ENCODE measurements at places on chromosomes 6 and 20.

DNA sequence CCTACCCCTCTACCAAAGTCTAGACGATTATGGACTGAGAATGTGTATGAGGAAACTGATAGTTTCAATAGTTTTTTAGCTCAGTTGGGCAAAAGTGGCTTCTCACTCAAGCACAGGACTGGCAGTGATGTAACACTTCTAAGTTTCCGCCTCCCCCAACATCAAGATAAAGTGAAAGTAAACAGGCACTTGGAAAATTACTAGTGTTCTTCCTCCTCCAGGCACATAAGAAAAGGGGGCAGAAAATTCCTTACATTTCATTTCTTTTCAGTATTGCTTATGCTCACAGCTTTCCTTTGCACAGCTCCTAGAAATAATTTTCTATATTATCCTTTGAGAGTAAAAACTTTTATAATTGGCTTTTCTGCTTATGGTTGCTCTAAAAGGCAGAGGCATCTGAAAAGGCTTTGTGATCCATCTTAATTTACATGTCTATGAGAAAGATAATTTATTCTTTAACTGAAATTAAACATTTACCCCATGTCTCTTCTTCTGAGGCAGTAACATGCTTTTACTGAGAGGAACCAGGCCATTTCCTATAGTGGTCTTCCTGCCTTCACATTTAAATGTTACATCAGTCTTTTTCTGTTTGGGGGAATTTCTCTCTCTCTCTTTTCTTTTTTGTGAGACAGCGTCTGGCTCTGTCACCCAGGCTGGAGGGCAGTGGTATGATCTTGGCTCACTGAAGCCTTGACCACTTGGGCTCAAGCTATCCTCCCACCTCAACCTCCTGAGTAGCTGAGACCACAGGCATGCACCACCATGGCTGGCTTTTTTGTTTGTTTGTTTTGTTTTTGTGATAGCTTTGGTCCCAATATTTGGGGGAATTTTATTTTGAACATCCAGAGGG lies 65.0 kb upstream of the EEF1A1 start:
- DNase-seq, result no peak

GRCh38 chr6:3610206-3610605 lies 141.3 kb downstream of the PXDC1 start:
- DNase-seq, result no peak

DNA sequence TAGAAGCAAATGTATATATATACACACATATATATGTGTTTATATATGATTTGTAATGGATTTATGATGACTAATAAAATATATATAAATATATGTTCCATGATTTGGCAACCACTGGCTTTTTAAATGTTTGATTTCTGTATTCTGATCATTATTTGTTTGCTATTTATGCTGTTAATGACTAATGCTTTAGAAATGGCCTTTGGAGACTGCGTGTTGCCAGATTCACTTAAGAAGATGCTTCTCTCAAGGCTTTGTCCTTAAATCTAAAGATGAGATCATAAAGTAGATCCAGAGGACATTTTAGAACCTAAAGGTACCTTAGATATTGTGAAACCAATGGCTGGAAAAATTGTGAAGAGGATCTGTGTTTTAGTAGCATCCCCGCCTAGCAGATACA lies 116.0 kb upstream of the SUPT3H start:
- DNase-seq, result no peak

DNA sequence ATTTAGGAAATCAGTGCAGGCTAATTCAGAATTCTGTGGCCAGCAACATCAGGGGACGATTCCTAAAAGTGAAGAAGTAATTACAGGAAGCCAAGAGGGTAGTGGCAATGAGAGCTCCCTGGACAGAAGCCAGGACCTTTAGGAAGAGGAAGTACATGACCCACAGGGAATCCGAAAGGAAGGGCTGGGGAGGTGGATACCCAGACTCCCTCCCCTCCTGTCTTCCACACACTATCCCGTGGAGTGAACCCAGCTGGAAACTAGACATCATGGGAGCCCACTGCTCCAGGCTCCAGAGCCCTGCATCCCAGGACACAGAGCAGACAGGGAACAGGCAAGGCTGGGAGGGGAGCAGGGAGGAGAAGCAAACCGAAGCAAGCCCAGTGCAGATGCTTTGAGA lies 83.0 kb downstream of the SNX5 start:
- DNase-seq, result no peak

DNA sequence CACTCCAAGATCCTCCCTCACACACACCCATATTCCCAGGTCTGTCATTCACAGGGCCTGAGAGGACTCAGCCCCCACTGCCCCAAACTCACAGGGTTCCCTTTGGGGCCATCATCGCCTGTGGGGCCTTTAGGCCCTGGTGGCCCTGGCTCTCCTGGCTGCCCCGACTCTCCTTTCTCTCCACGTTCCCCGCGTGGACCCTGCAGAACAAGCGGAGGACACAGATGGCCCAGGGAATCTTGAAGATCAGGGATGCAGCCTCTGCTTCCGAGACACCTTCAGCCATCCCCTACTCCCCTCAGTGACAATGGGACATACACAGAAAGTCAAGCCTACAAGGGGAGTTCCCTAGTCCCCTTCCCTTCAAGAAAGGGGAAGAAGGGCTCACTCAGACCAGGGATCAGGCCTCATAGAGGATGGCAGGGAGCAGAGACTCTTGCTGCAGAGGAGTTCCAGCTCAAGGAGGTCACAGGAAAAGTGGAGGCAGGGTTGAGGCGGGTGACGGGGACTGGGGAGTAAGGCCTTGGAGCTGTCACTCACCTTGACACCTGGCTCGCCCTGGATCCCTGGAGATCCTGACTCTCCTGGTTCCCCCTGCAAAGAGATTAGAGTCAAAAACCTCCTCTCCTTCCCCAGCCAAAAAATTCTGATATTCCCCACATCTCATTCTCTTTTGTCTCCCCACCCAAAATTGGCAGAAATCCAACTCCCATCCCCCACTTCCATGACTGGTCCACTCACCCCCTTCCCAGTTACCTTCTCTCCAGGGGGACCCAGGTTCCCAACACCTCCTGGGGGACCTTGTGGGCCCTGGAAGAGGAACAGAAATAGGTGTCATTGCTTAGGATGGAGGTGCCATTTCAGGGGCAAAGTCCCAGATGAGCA lies 22.7 kb downstream of the COL11A2 start:
- DNase-seq, result no peak

GRCh38 chr6:130559166-130559565 lies 193.3 kb downstream of the TMEM200A start:
- DNase-seq, result no peak

DNA sequence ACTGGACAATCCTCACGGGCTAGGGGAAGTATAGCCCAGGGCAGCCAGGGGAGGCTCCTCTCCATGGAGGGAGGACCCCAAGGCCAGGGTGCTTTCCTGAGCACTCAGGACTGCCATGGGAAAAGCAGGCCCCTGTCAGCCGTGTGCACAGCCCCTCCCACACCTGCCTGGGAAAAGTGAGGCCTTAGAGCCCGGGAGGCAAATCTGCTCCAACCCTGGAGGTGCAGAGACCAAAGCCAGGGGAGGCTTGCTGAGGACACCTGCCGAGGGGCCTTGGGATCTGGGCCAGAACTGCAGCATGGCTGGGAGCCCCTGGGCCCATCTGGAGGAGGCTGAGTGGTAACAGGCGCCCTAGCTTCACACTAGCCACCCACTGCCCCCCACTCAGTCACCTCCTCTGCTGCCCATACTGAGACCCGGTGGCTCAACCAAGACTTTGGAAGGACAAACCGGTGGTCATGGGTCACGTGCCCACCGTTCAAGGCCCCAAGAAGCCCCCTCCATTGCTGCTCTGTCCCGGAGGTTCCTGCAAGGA lies 55.2 kb downstream of the YTHDF1 start:
- DNase-seq, result no peak

DNA sequence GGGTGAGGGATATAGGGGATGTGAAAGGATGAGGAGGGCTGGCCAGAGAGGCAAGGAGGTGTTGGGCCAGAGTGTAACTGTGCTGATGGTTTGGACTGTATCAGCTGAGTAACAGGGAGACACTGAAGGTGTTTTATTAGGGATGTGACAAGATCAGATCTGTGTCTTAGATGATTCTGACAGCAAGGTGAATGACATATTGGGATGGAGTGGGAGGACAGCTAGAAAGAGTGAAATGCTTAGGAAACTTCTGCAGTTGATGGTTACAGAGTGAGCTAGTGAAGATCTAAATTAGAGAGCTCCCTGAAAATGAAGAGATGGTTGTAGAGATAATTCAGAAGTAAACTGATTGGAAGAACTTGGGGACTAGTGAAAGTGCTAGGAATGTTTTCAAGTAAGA lies 47.2 kb upstream of the ELOVL5 start:
- no peak for DNase-seq

Data from NCI-H187 treated with DMSO at 0.1 percent for 48 hours (cell line).